Right cardiac atrium (tissue), 5 donors: ENCODE measurements at places on chromosomes 1 and 21. TPM values are rescaled to one million over a fixed set of nuclear protein-coding genes. Genes with fewer than 3 reads are reported as not detected.

- no peak for DNase-seq
Measured at GRCh38 chr1:10936998-10937901, 75.2 kb upstream of the TARDBP start.

- DNase-seq, result peak; percentile 69
Measured at GRCh38 chr1:6028042-6028850, 17.4 kb upstream of the KCNAB2 start.

DNA sequence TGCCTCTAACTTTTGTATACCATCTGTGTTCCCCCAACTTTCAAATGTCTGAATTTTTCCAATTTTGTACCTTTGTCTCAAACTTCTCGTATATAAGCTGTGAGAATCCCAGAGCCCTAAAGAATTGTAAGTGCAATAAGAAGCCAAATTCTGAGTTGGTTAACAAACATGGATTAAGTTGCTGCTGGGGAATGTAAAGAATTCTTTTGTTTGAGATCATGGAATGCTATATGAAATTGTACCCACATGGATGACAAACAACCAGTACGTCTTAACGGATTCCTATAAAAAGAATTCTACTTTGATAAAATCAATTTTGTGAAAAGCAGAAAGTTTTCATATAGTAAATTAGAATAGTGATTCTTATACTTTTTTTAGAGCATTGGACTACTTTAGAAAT lies 72.4 kb upstream of the CYP2J2 start:
- no peak for DNase-seq

- DNase-seq, result no peak
Measured at GRCh38 chr1:186967656-186968394, 139.1 kb downstream of the PLA2G4A start.

- DNase-seq, result no peak
Measured at GRCh38 chr1:185668013-185668412, 66.2 kb upstream of the HMCN1 start.

DNA sequence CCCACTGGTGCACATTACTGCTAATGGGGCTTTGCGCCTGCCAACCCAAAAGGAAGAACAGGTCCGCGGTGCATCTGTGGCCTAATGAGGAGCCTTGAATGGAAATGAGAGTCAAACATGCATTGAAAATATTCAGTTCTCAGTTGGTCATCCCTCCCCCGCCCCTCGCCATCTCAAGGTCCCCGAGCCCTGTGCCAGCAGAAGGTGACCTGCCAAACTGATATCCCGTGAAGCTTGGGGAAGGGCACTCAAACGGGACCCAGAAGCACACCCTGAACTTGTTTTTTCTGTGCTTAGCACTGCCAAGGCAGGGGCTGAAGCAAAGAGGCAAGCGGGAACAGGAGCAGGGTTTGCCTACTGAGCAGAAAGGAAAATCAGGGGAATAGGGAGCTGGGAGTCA lies 67.9 kb upstream of the ZNF648 start:
- no peak for DNase-seq

- DNase-seq, result no peak
Measured at GRCh38 chr1:195761104-195761503, 847.1 kb downstream of the KCNT2 start.

GRCh38 chr1:81369833-81370232 lies 430.9 kb upstream of the ADGRL2 start:
- DNase-seq, result no peak

DNA sequence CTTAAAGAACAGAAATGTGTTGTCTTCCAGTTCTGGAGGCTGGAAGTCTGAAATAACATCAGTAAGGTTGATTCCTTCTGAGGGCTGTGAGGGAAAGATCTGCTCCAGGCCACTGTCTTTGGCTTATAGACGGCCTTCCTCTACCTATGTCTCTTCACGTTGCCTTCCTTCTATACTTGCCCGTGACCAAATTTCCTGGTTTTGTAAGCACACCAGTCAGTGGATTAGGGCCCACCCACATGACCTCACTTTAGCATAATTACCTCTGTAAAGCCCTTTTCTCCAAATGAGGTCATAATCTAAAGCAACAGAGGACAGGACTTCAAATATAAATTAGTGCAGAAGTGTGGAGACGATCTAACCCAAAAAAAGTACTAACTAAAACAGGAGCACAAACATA lies 231.6 kb downstream of the NRIP1 start:
- DNase-seq, result no peak

- no peak for DNase-seq
Measured at GRCh38 chr1:18575620-18576019, 55.0 kb upstream of the PAX7 start.

DNA sequence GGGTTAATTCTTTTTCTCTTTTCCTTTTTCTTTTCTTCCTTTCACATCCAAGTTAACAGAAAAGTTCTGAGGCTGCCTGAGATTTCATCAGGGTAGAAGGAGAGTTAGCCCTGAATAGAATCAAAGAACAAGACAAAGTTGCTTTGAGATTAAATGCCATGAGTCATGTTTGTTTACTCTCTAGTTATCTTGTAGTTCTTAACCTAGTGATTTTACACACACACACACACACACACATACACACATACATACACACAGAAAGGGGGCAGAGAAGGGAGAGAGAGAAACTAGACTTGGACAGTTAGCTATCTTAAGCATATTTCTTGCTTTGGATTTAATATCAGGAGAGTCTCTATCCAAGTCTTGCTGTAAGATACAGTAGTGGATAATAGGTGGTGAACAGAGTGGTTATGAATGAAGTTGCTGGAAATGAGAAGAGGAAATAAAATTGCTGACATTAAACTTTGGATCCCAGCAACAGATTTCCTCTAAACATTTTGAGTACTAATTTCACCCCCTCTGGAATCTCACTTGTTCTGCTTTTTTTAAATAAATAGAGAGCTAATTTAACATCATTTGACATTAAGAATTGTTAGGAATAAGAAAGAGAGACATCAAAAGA lies 19.9 kb downstream of the PLA2G4A start:
- DNase-seq, result no peak

DNA sequence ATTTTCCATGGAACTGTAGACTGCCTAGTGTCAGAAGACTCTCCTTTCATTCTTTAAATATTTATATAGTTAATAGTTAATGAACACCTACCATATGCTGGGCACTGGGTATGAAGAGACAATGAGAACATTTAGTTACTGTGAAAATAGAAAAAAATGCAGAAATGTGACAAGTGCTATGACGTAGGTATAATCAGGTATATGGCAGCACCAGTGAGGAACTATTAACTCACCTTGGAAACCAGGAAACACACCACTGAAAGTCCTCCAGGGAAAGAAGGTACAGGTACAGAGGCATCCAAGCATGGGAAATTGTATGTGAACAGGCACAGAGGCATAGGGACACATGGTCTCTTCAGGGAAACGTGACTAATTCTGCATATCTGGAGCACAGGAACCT lies 42.3 kb downstream of the DPT start:
- DNase-seq, result no peak

- no peak for DNase-seq
Measured at GRCh38 chr1:185338719-185339622, 21.9 kb upstream of the IVNS1ABP start.

DNA sequence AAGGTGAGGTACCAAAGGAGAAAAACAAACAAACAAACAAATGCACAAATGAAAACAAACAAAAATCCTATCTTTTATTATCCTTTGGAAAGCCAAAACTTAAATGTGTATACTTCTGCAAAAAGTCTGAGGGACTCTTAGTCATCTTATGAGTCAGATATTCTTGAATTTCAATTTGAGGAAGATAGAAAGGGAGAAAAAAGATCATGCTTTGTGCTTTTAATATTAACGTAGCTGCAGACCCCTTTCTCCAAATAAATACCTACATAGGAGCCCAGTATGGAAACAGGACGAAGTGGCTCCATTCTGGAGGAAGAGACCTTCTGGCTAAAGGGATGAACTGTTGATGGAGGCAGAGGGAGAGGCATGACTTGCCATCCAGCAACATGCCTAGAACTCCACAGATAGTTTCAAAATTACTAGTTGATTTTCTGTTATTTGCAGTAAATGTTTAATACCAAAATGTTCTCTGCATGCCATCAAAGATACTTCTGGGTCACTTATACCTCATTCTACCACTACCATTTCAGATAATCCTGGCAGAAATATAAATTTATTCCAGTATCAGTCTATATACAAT lies 25.4 kb downstream of the NUP210L start:
- DNase-seq, result no peak

DNA sequence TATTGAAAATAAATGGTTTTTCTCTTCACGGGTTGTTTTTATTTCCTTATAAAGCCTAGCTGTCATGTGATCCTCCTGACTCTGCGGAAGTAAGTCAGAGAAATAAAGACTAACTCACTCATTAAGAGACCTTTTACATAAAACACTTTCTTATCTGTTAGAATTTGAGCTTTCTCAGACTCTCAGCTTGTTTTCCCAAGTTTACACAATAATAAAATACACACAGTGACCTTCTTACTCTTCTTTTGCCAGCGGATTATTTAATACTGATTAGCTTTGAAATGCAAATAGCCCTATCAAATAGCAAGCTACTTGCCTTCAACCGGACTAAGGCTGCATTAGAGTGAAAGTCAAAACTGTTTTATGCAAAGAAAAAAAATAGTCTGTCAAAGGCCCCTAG lies 45.5 kb upstream of the CXADR start:
- DNase-seq, result no peak

DNA sequence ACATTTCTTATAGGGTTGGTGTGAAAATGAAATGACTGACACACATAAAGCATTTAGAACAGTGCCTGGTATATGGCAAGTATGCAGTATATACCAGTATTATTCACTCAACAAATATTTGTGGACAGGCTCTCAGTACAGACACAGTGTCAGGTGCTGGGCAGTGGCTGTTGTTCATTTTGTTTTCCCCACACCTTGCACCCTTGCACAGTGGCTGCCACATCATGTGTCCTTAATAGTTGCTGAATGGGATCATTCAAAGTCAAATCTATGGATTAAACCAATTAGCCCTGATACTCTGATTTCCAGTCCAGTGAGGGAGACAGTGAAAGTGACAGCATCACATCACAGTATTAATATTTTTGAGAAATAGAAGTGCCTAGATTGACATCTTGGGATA lies 2.4 kb downstream of the SLAMF1 start:
- no peak for DNase-seq

GRCh38 chr1:109807822-109808680 lies 44.3 kb upstream of the EPS8L3 start:
- no peak for DNase-seq

DNA sequence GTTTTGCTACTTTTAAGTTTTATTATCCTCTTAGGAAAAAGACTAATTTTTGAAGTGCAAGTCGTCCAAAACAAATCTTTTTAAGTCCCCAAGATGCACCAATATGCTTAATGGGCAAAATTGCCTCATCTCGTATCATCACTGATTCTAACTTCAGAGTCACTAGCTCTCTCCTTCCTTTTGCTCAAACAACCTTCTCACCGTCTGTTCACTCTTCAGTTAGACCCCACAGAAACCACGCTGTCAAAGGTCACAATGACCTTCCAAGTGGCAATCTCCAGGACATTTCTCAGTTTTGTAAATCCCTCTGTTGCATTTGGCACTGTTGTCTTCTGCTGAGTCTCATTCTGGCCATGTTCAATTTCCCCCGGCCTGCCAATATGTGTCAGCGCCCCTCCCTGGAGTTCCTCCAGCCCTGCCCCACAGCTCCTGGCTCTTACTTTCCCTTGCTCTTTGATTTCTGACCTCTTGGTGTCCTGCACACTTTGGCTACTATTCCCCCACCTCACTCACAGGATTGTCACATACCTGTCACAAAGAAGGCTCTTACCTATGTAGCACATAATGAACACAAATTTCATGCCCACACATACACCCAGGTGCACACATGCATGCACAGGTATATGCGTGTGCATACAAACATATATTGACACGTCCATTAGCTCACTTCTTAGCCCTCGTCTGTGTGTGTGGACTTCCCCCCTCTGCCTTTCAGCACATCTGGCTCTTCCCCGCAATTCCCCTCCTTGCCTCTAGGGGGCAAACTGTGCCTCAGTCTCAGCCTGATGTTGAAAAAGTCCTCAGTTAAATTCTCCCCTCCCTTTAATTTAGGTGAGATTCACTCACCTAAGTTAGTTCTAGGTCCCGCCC lies 354.0 kb upstream of the DUSP10 start:
- peak; percentile 27 for DNase-seq

DNA sequence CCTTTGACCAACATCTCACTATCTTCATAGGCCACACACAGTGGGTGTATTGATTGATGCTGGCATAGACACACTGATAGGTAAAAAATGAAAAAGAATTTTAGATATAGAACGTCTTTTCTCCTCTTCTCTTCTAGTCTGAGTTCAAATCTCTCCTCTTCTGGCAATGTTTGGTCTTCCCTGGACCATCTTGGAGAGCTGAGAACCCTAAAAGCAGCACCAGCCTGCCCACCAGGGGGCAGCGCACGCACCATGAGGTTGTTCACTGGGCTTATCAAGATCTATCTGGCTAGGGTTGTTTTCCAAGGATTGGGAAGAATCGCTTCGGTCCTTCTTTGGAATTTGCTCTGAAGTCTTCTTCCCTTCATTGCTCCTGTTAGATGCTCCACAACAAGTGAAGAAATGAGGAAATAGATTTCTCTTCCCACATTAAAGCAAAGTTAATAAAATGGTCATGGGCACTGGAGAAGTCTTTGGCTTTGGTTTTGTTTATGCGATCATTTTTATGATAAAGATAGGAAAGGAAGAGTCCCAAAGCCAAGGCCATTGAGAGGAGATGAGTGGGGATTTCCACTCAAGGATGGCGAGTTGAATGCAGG lies 104.0 kb upstream of the OLIG2 start:
- no peak for DNase-seq

GRCh38 chr1:232239998-232240397 lies 389.9 kb downstream of the SIPA1L2 start:
- DNase-seq, result no peak

DNA sequence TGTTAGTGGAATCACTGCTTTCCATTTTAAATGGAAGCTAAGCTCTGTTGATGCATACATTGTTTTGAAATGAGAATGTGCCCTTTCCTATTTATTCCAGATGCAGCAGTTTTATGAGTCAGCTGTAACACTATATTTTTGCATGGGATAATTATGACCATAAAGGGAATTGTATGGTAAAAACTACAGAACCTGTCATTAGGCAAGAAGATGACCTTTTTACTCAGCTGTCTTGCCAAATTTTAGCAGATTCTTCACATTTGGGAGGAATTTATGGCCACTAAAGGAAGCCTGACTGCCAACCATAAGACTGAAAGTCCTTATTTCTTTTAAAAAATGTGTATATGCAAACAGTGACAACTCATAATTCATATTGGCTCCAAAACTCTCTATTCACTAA lies 356.3 kb upstream of the PRMT6 start:
- no peak for DNase-seq

Gene TSPAN2
- total RNA-seq, result 17.4 TPM

Gene NOL9
- total RNA-seq, result 15.5 TPM

Gene GIPC2
- 1.8 TPM for total RNA-seq

Gene AP4B1
- 16.7 TPM for total RNA-seq

Gene TLR5
- total RNA-seq, result 6.4 TPM

Gene KLHDC8A
- total RNA-seq, result 0.71 TPM

Gene FAM76A
- 14.5 TPM for total RNA-seq

Gene NSL1
- 29.0 TPM for total RNA-seq

Gene MCOLN2
- total RNA-seq, result 0.74 TPM

Gene B4GALT2
- total RNA-seq, result 30.5 TPM

Gene HTR1D
- total RNA-seq, result not detected

Gene NFIA
- 127 TPM for total RNA-seq

Gene CASZ1
- total RNA-seq, result 51.0 TPM

Gene CR1
- 3.4 TPM for total RNA-seq

Gene FCRL5
- total RNA-seq, result 0.32 TPM
